ENCODE measurements at places on chromosomes 3 and 15.

DNA sequence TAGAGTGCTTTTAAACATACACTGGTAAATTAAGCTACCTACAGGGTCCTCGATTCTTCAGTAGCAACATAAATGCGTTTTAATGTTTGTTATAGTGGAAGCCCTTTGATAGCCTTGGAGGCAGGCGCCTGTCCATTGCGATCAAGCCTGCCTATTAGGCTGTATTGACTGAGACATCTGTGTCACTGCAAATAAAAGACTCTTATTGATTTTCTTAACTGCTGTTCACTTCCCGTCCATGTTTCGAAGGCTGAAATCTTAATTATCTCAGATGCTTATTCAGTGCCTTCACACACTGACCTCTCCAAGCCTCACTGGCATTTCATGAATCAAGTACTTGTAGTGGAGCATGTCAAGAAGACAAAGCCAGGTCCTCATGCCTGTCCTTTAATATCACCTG is 51.1 kb downstream of the MAP2K5 start:
- no peak for DNase-seq

DNA sequence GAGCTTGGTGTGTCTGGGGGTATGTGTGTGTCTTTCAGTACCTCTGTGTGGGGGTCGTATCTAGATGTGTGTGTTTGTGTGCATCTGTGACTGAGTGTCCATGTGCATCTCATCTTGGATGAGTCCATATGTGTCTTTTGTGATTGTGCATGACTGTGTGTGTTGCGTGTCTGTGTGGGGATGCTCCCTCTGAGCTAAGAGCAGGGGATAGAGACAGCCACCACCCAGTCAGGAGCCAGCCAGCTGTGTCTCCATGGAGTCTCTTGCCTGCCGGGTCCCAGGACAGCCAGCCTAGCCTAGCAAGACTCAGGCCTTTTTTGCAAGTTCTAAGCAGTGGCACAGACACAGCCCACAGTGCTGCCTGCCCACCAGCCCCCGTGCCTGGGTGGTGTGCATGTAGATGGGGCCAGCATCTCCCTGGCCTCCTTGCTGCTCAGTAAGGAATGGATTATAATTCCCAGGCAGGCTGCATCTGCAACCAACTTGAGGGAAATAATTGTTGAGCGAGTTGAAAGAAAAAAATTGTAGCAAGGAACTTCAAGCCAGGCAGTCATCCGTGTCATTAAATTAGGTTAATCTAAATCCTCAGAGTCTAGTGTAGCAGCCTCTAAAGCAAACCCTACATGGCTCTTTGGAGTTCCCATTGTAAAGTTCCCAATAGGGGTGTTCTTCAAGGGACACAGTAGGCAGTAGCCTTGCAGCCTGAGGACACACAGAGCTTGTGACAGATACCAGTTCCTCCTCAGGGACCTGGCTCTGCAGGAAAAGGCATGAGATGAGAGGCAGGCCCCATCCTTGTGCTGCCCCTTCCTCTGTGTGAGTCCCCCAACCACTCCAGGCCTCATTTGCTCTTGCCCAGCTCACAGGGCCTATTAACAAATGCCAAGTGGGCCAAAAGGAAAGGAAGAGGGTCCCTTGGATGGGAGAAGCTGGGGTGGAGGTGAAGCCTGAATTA is 35.9 kb upstream of the MRPS22 start:
- DNase-seq, result no peak

DNA sequence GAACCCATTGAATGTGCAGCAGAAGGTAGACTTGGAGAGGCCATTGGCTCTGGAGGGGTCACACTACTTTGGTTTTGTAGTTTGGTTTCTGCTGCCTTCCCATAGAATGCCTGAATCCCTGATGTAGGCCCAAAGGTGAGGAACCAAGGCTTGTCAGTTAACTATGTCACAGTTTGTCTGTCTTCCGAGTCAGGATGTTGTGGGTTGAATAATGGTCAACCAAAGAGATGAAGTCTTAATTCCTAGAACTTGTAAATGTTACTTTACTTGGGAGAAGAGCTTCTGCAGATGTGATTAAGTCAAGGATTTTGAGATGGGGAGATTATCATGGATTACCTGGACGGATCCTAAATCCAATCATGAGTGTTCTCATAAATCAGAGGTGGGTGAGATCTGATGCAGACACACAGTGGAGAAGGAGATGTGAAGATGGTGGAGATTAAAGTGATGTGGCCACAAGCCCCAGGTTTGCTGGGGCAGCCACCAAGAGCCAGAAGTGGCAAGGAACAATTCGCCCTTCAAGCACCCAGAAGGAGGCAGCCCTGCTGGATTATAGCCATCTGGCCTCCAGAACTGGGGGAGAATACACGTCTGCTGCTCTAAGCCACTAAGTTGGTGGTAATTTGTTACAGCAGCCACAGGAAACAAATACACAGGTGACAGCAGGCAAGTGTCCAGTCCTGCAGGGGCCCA is 2.3 kb upstream of the CCR8 start:
- no peak for DNase-seq

- no peak for DNase-seq
Measured at GRCh38 chr15:29534378-29534777, 264.8 kb upstream of the NSMCE3 start.

GRCh38 chr15:90071220-90071807 is 31.0 kb downstream of the IDH2 start:
- peak; percentile 72 for DNase-seq

DNA sequence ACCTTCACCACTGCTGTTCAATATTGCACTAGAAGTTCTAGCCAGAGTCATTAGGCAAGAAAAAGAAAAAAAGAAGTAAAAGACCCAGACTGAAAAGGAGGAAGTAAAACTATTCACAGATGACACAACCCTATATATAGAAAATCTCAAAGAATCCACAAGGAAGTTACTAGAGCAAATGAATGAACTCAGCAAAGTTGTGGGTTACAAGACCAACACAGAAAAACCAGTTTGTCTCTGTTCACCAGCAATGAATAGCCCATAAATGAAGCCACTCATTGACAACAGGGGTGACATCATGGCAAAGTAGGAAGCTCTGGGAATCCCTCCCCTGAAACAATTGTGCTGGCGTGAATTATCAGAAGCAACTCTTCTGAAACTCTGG is 4.6 kb downstream of the CFAP100 start:
- DNase-seq, result no peak

DNA sequence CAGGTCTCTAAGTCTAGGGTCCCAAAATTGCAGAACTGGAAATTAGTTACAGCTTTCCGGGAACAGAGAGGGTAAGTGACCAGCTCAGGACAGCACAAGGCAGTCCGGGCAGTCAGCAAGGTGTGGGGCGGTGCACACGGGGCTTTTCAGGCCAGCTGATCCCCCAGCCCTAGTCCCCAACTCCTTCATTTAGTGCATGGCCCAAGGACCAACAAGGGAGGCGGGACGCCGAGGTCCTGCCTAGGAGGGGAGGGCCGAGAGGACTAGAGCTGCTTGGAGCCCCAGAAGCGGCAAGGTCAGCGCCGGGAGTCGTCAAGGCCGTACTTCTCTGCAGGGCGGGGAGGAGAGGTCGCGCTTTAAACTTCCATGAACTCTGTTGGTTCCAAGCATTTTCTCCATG is 2.0 kb upstream of the PDE8A start:
- DNase-seq, result no peak

GRCh38 chr3:193483988-193484539 is 70.6 kb downstream of the ATP13A4 start:
- no peak for DNase-seq

DNA sequence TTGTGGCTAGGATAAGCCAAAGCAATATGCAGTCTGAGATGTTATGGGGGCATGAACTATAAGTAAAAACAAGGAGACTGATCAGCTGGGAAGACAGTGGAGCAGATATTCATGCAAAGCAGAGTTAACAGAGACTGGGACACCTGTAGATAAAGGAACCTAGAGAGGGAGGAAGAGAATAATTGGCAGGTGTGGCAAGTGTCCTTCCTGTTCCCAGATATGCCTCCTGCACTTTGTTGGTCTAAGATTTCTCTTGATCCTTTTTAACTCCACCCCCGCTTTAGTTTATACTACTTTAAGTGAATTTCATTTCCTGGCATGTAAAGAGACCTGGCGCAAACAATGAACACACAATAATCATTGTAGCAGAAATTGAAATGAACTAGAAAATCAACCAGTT is 169.4 kb downstream of the CNTN6 start:
- no peak for DNase-seq

DNA sequence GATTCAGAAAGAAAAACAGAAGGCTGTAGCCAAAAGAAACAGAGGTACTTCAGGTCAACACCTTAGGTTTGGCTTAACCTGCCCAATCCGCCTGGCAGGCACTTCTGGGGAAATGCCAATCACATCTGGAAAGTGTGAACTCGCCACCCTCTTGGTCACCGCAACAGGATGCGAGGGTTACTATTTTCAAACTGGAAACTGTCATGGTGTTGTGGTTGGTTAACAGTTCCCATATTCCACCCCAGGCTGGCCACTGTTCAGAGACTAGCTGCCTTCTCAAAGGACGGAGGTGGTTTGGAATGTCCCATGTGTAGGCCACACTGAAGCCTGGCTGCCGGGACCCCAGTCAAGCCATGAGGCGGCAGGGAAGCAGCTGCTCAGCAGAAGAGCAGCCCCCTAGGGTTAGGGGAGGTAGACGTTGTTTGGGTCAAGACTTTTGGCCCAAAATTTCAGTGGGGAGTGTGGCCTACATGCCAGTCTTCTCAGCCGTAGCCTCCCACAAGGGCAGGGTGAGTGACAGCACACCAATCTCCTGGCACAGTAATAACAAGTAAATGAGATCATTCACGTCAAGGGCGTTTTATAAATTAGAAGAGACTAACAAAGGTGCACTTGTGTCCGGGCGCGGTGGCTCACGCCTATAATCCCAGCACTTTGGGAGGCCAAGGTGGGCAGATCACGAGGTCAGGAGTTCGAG is 54.6 kb downstream of the UMPS start:
- no peak for DNase-seq
